Upper lobe of right lung (tissue), 1 donor: ENCODE measurements at places on chromosomes 4 and X. TPM values are rescaled to one million over a fixed set of nuclear protein-coding genes. Genes with fewer than 3 reads are reported as not detected.

Gene TRIM60
- total RNA-seq, result not detected

Gene PTPN13
- total RNA-seq, result 69.9 TPM

Gene FHIP1A
- 18.4 TPM for total RNA-seq

Gene PDE5A
- total RNA-seq, result 58.0 TPM

Gene NDP
- total RNA-seq, result not detected

Gene PNMA6F
- not detected for total RNA-seq

Gene SMIM31
- total RNA-seq, result not detected

GRCh38 chr4:52588097-52588496 is 71.0 kb downstream of the USP46 start:
- no peaks in the 10 kb centered on the region for H3K27me3 ChIP-seq
- H3K4me1 ChIP-seq, result no peaks in the 10 kb centered on the region
- H3K36me3 ChIP-seq, result no peaks in the 10 kb centered on the region
- no peak for DNase-seq
- H3K4me3 ChIP-seq, result no peak overlapping the region

- H3K27me3 ChIP-seq, result no peaks in the 10 kb centered on the region
- H3K27ac ChIP-seq, result no peak overlapping the region
- no peaks in the 10 kb centered on the region for H3K36me3 ChIP-seq
- H3K4me1 ChIP-seq, result peaks cover 6% of the 10 kb centered on the region
These were observed 105.1 kb upstream of the CPEB2 start for GRCh38 chr4:14897217-14897616.

DNA sequence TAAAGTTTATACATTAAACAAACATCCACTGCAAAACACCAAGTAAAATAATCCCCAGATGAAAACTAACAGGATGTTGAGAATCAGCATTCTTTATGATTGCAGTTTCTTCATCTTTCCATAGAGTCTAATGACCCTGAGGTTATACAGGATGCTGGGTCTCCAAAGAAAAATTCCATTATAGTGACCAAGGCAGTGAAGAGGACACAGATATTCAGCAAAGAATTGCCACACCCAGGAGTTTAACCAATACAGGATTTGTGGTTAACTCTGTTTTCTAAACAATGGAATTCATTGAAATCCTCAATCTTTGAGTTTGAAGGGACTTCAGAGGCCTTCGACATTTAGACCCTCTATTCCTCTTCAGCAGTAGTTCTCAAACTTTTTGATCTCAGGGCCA is 76.2 kb upstream of the ESX1 start:
- DNase-seq, result no peak
- H3K27ac ChIP-seq, result no peak overlapping the region
- H3K36me3 ChIP-seq, result no peaks in the 10 kb centered on the region
- no peaks in the 10 kb centered on the region for H3K4me1 ChIP-seq
- no peaks in the 10 kb centered on the region for H3K27me3 ChIP-seq

GRCh38 chr4:94559351-94559806 is 107.6 kb downstream of the PDLIM5 start:
- H3K4me1 ChIP-seq, result peaks cover 17% of the 10 kb centered on the region
- DNase-seq, result no peak
- H3K27ac ChIP-seq, result no peak overlapping the region
- no peaks in the 10 kb centered on the region for H3K27me3 ChIP-seq
- H3K36me3 ChIP-seq, result no peaks in the 10 kb centered on the region

- no peak overlapping the region for H3K4me3 ChIP-seq
- no peaks in the 10 kb centered on the region for H3K27me3 ChIP-seq
- no peak overlapping the region for H3K27ac ChIP-seq
- no peaks in the 10 kb centered on the region for H3K36me3 ChIP-seq
These were observed 86.0 kb downstream of the RTL5 start for GRCh38 chrX:72045552-72046277.

GRCh38 chr4:5755679-5756078 is 44.7 kb downstream of the EVC start:
- peak; percentile 23 for DNase-seq
- H3K4me1 ChIP-seq, result no peaks in the 10 kb centered on the region
- H3K4me3 ChIP-seq, result no peak overlapping the region
- peaks cover 29% of the 10 kb centered on the region for H3K36me3 ChIP-seq

DNA sequence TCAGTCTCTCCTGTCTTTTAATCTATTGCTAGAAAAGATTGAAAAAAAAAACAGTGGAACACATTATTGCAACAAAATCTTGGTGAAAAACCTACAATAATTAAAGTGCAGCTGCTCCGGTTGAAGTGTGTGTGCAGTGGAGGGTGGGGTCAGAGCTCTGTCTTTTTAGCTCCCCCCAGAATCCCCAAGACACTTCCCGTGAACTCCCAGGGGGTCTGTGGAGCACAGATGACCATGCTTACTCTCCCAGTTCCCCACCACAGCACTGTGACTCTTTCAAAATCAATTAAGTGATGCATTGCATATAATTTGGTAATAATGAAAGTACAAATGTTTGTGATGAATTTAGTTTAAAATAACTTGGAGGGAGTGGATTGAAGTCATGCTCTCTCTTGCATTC is 15.7 kb upstream of the SLC10A4 start:
- no peak overlapping the region for H3K4me3 ChIP-seq
- no peaks in the 10 kb centered on the region for H3K4me1 ChIP-seq
- H3K27me3 ChIP-seq, result no peaks in the 10 kb centered on the region
- no peaks in the 10 kb centered on the region for H3K36me3 ChIP-seq
- no peak for DNase-seq
- no peak overlapping the region for H3K27ac ChIP-seq

- no peak overlapping the region for H3K27ac ChIP-seq
- H3K4me3 ChIP-seq, result no peak overlapping the region
- no peaks in the 10 kb centered on the region for H3K36me3 ChIP-seq
- DNase-seq, result no peak
- H3K27me3 ChIP-seq, result no peaks in the 10 kb centered on the region
These were observed 1.2 kb upstream of the ZNF827 start for GRCh38 chr4:145939856-145940255.

- no peak overlapping the region for H3K27ac ChIP-seq
- H3K4me1 ChIP-seq, result no peaks in the 10 kb centered on the region
- H3K4me3 ChIP-seq, result no peak overlapping the region
- H3K36me3 ChIP-seq, result no peaks in the 10 kb centered on the region
- no peak for DNase-seq
These were observed 113.5 kb downstream of the PRKX start for GRCh38 chrX:3599802-3600430.

GRCh38 chr4:48118081-48118480 is 16.0 kb downstream of the TXK start:
- H3K4me1 ChIP-seq, result no peaks in the 10 kb centered on the region
- H3K27me3 ChIP-seq, result no peaks in the 10 kb centered on the region
- no peaks in the 10 kb centered on the region for H3K36me3 ChIP-seq

DNA sequence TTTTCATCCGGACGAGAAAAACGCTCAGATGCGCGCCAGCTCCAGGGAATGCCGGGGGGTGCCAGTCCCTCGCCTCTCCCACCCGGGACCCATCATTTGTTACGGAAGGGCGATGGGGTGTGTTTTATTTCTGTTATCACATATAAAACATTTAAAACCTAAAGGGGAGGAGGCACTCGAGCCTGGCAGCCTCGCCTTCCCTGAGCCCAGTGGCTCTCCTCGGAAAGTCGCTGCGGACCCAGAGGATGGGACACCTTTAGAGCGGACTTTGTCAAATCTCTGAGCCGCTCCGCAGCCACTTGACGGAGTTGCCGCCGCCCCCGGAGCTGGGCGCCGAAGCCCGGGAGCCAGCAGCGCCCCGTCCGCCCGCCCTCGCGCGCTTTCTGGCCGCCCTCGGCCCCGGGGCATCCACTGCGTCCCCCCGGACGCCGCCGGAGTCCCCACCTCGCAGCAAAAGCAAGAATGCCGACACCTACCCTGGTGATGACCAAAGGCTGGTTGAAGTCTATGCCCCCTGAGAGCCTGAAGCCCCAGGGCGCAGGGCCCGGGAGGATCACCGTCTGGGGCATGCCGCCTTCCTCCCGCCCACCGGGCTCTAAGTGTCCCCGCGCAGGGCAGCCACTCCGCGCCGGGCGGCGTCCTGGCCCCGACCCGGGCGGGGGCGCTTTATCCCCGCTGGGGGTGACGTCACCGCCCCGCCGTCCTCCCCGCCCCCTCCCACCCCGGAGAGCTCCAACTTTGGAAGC is at the start of gene PDLIM3:
TSS of gene PDLIM3 (minus strand) at position 642 of the 746 bp plus-strand sequence. CDS start at position 569, 73 bp downstream.
- peak; percentile 79 for DNase-seq
- peaks cover 6% of the 10 kb centered on the region for H3K27me3 ChIP-seq
- H3K36me3 ChIP-seq, result no peaks in the 10 kb centered on the region
- H3K4me3 ChIP-seq, result peak within 1 kb of the TSS; percentile 74

DNA sequence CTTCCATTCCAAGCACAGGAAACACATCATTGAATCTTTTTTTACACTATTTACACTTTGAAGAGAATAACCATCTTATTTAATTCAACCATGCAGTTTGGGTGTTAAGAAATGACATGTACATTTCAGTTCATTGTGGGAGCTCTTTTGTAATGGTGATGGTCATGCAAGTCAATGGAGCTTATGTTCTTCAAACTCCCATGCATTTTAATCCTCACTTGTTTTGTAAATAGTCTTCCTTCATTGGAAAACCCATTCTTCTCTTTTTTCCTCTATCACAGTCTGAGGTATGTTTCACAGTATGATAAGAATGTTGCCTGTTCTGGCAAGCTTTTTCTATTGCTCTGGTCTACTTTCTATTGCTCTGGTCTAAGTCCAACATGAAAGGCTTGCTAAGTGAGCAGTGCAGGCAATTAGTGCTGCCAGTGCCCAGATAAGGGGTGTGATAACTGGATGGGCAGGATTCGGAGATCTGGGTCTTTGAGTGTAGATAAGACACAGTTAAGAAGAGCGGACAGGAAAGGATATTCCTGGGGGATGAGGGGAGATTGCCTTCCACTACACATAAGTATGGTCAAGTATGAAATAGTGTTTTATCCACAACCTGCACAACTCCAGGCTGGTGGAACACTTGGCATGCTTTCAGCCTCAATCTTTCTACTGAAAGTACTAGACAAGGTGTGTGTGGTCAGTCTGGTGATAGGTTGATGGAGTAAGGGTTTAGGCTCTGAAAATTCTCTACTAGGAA is 17.1 kb downstream of the AFP start:
- no peaks in the 10 kb centered on the region for H3K27me3 ChIP-seq
- no peaks in the 10 kb centered on the region for H3K4me1 ChIP-seq
- H3K36me3 ChIP-seq, result no peaks in the 10 kb centered on the region
- no peak for DNase-seq
- no peak overlapping the region for H3K4me3 ChIP-seq

- no peaks in the 10 kb centered on the region for H3K4me1 ChIP-seq
- no peaks in the 10 kb centered on the region for H3K36me3 ChIP-seq
- H3K27ac ChIP-seq, result no peak overlapping the region
- no peaks in the 10 kb centered on the region for H3K27me3 ChIP-seq
These were observed 365.5 kb downstream of the PCDH7 start for GRCh38 chr4:31085689-31086088.

DNA sequence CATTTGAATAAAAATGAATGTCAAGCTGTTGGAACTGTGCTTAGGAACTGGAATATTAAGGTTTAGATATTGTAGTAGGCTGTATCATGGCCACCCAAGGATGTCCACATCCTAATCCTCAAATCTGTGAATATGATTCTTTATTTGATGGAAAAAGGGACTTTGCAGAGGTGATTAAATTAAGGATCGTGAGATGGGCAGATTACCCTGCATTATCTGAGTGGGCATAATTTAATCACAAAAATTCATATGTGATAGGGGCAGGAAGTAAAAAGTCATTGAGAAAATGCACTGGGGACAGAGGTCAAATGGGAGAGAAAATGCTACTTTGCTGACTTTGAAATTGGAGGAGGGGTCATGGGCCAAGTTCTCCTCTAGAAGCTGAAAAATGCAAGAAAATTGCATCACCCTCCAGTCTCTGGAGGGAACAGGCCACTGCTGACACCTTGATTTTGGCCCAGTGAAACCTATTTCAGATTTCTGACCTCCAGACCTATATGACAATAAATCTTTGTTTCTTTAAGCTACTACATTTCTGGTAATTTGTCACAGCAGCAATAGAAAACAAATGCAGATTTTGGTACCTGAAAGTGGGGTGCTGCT is 521.4 kb downstream of the PCDH7 start:
- no peak overlapping the region for H3K4me3 ChIP-seq
- no peak for DNase-seq
- no peak overlapping the region for H3K27ac ChIP-seq
- no peaks in the 10 kb centered on the region for H3K4me1 ChIP-seq
- no peaks in the 10 kb centered on the region for H3K27me3 ChIP-seq

DNA sequence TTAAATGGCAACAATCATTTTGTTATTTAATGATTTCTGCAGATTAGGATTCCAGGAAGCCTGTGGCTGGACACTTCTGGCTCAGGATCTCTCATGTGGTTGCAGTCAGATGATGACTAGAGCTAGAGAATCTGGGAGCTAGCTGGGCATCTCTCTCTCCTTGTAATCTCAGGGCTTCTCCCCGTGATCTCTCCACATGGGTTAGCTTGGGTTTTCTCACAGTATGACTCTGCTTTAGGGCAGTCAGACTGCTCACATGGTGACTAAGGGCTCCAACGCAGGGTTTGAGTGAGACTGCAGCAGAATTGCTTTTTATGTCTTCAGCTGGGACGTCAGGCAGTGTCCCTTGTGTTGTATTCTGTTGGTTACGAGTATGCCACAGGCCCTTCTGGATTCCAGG is 361.4 kb downstream of the CBLL2 start:
- H3K27me3 ChIP-seq, result no peaks in the 10 kb centered on the region
- DNase-seq, result no peak
- H3K36me3 ChIP-seq, result no peaks in the 10 kb centered on the region
- H3K4me1 ChIP-seq, result no peaks in the 10 kb centered on the region
- H3K4me3 ChIP-seq, result no peak overlapping the region

GRCh38 chr4:155758481-155759371 is at the start of gene GUCY1B1:
TSS of gene GUCY1B1 (plus strand) at chr4:155759021. CDS start at chr4:155759141, 120 bp downstream.
- peaks cover 3% of the 10 kb centered on the region for H3K4me1 ChIP-seq
- no peaks in the 10 kb centered on the region for H3K36me3 ChIP-seq
- peak within 1 kb of the TSS; percentile 75 for H3K4me3 ChIP-seq
- H3K27me3 ChIP-seq, result no peaks in the 10 kb centered on the region

GRCh38 chr4:116342143-116342542 is 743.2 kb downstream of the TRAM1L1 start:
- no peaks in the 10 kb centered on the region for H3K4me1 ChIP-seq
- no peak overlapping the region for H3K4me3 ChIP-seq
- no peaks in the 10 kb centered on the region for H3K36me3 ChIP-seq
- H3K27me3 ChIP-seq, result no peaks in the 10 kb centered on the region

DNA sequence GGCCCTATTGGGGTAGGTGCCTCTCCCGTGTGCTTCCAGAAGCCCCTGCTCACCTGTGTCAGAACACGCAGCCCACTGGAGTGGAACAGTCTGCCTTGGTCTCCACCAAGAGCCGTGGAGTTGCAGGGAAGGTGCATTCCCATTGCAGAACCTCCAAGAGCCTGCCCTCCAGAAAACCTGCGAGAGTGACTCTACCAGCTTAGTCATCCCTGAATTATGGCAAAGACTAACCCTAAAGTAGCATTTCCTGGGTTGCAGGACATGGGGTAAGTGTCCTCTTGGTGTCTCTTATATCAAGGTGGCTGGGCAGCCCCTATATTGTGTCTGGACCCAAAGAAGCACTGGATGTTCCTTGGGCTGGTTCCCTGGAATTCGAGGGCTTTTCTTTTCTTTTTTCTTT is 224.6 kb downstream of the BCOR start:
- no peaks in the 10 kb centered on the region for H3K27me3 ChIP-seq
- H3K27ac ChIP-seq, result no peak overlapping the region
- H3K4me3 ChIP-seq, result no peak overlapping the region
- no peaks in the 10 kb centered on the region for H3K4me1 ChIP-seq
- no peaks in the 10 kb centered on the region for H3K36me3 ChIP-seq
